T follicular helper cell (primary cell): ENCODE measurements at places on chromosomes 3 and 15.
A peak's percentile ranks its signal among the peaks of the same experiment; 100 is the strongest.

DNA sequence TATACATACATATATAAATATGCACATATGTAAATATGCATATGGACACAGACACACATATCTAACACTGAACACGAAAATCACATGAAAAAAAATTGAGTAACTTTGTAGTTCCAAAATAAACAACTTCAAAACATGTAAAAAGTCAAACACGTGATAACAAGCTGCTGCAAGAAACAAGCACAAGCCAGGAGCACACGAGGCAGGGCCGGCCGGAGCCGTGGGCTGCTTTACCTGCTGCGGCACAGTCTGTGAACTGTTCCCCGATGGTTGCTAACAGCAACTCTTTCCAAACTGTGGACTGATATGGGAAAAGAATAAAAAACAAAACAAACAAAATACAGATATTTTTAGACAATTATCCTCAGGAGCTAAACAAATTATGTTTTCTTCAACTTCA lies 31.6 kb downstream of the EIF4E3 start:
- no peak for DNase-seq

- no peak for DNase-seq
Measured at GRCh38 chr15:56844892-56845291, 73.6 kb upstream of the TCF12 start.

- no peak for DNase-seq
Measured at GRCh38 chr3:157199841-157200240, 39.9 kb upstream of the CCNL1 start.

DNA sequence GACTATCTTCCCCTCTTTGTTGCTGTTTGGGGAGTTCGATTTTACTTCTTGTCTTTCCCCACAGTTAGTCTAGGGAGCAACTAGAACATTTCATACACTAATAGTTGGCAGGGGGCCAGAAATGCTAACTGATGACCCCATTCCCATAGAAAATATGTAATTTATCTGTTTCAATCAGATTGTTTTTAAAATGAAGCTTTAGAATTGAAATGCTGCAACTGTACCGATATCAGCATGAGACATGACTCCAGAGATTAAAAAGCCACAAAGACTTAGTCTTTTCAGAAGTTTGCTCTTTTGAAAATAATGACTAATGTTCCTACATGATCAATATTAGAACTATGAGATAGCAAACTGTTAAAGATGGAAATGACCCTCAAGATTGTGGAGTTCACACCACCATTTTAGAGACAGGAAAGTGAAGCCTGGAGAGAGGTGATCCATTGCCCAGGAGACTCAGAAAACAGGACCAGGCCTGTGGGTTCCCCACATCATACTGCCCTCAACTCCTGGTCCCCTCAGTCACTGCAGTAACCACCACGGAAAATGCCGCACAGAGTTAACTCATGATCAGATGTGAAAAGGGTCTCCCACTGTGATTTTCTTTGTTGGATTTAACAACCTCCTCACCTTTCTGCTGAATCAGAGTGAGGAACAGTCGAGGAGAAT lies 130.3 kb downstream of the CHDH start:
- no peak for DNase-seq

DNA sequence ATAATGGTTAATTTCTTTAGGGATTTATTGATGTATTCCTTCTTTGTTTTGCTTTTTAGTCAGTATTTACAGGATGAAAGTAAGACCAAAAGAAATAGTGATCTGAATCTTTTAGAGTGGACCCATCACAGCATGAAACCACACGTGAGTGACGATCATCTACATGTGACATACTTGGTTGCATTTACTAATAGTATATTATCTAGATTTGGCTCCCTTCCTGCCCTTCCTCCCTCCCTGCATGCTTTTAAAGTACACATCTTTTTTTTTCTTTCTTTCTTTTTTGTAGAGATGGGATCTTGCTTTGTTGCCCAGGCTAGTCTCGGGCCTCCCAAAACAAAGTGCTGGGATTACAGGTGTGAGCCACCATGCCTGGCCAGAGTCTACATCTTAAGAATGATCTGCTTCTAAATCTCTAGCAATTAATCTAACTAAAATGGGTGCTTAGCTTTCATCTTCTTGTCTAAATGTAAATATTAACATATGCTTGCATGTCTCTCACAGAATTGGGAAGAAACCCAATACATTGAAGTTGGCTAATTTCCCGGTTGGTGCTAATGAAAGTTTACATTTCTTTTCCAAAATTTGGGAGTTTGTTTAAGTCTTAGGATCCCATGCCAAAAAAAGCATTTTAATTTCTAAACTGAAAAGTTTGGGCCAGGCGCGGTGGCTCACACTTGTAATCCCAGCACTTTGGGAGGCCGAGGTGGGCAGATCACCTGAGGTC lies 38.0 kb downstream of the SENP2 start:
- no peak for DNase-seq

GRCh38 chr15:86115145-86115801 lies 35.6 kb downstream of the AGBL1 start:
- no peak for DNase-seq

- DNase-seq: no peak
Measured at GRCh38 chr15:44381236-44381635, 46.2 kb upstream of the CTDSPL2 start.

GRCh38 chr3:153911116-153911515 lies 210.1 kb upstream of the ARHGEF26 start:
- DNase-seq: no peak

GRCh38 chr3:64152086-64152485 lies 73.2 kb downstream of the PRICKLE2 start:
- DNase-seq: no peak

- DNase-seq: no peak
Measured at GRCh38 chr15:75713338-75713895, 769 bp upstream of the CSPG4 start.

- peak; percentile 31 for DNase-seq
Measured at GRCh38 chr3:130894130-130894985, 474 bp downstream of the ATP2C1 start.

- DNase-seq: no peak
Measured at GRCh38 chr3:157501863-157502262, 1.4 kb downstream of the VEPH1 start.

- no peak for DNase-seq
Measured at GRCh38 chr3:10808130-10808735, 7.8 kb upstream of the SLC6A11 start.

- peak; percentile 42 for DNase-seq
Measured at GRCh38 chr15:72722071-72722696, 36.2 kb downstream of the BBS4 start.

DNA sequence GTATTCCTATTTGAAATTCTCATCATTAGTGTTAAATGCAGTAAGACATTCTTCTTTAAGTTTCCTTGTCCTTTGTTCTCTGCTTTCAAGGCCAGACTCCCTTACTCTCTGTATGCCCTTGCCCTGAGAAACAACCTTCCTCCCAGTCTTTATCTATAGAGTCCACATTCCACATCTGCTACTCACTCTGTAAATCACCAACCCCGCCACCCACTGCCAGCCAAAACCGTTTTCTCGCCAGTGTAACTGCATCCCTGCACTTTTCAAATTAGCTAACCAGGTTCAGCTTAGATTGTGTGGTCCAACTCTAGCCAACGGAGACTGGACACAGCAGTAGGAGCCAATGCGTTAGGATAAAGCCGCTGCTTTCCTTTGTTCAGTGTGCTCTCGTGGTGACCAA lies 402.4 kb upstream of the PDZRN3 start:
- no peak for DNase-seq

DNA sequence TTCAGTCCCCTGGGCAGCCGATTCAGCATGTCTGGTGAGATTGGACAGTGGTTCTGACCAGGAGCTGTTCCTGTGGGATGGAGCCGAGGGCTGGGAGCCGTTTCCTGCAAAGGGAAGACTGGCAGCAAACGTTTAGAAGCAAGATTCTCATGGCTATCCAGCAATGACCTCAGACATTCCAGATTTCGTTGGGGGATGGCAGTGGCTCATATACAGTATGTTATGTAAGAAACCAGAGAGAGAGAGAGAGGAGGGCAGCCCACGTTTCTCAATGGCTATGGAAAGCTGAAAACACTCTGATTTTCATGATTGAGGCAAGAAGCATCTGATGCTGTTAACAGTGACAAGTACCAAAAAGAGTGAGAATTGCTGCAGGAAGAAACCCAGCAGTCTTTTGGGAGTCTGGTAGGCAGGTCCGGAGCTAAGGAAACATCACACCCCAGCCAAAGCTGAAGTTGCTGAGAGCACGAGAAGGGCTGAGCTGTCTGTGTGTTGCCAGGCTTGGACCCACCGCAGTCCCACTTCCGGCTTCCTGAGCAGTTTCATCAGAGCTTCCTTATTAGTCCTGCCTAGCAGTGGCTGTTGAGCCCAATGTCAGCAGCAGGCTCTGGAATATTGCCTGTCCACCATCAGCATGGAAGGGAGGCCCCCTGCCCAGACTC lies 25.6 kb upstream of the VPS8 start:
- no peak for DNase-seq

GRCh38 chr3:81851176-81851575 lies 89.7 kb upstream of the GBE1 start:
- DNase-seq: no peak

GRCh38 chr3:75101329-75102147 lies 487.1 kb upstream of the CNTN3 start:
- DNase-seq: no peak

DNA sequence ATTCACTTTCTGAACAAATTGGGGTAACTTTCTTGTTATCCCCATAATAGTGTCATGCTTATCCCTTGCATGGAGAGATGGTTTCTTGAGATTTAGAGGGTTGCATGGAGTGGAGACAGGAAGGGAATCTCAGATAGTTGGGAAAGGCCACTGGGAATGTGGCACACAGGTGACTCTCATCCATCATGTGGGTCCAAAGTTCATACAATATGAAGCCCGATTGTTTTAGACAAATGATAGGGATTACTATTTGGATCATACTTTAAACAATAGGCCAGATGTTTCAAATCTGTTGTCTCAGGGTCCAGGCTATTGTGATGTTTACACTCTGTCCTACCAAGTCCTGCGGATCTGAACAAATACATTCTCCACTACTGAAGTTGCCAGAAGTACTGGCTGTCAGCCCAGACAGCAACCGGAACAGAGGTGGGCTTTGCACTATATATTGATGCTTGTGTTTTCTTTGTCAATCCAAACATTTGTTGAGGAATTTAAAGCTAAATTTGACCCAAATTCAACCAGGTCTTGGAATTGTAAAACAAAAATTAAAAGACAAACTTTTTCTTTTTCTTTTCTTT lies 39.2 kb upstream of the NMNAT3 start:
- DNase-seq: no peak

DNA sequence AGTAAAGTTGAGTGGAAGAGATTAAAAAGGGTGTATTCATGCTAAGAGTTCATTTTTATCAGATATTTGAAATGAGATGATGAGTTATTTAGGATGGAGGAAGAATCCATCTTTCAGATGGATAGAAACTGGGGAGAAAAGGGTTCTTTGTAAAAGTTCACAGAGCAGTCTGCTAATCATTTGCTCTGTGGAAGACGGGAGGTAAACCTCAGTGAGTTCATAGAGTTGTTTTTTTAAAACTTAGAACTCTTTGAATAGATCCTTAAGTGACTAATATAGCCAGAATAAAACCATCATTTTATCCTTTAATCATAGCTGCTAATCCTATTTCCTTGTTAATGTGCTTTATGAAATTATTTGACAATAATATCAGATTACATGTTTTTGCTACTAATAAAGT lies 5.1 kb downstream of the RASA2 start:
- DNase-seq: no peak

DNA sequence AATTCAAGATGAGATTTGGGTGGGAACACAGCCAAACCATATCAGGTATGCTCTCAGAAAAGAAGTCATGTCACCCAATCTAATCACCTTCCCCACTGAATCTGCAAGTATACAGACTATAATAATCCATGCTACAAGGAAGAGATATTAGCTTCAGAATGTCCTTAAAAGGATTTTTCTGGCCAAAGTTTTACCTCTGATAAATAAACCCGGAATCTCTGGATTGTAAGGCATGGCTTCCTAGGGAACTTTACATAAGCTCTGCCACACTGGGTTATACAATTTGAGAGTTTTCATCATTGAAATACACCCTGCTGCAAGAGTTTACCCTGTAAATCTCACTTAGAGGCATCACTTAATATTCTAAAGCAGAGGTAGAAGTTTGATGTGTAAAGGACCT lies 330.5 kb upstream of the KCNMB2 start:
- no peak for DNase-seq

DNA sequence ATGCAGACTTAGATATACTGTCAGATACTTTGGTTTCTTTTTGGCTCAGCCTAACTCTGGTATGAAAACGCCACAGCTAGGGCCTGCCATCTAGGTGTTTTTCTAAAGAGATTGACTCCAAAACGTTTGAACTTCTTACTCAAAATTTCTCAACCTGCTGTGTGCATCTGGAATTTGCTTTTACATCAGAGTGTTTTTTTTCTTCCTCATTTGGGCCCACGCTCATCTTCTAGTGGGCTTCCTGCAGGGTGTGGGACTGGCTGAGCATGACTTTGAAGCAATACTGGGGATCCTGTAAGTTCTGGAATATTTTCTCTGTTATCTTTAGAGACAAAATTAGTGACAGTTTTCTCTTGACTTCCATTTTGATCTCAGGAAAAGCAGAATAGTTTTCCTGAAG lies 117.8 kb downstream of the NR1D2 start:
- no peak for DNase-seq

DNA sequence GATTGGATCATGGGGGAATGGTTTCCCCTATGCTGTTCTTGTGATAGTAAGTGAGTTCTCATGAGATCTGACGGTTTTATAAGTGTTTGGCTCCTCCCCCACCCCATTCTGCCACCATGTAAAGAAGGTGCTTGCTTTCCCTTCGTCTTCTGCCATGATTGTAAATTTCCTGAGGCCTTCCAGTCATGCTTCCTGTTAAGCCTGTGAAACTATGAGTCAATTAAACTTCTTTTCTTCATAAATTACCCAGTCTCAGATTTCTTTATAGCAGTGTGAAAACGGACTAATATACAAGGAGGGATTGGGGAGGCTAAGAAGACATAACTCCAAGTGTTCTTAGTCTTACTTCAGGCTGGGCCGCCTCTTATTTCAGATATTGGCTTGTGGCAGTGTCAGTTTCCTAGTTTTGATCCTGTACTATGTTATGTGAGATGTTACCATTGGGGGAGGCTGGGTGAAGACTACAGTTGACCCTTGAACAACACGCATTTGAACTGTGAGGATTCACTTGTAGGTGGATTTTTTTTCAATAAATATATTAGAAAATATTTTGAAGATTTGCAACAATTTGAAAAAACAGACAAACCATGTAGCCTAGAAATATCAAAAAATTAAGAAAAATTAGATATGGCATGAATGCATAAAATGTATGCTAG lies 44.9 kb downstream of the NMD3 start:
- no peak for DNase-seq

- no peak for DNase-seq
Measured at GRCh38 chr3:106065831-106066230, 197.0 kb upstream of the CBLB start.

- no peak for DNase-seq
Measured at GRCh38 chr3:117735481-117736101, 1026.0 kb downstream of the TUSC7 start.

DNA sequence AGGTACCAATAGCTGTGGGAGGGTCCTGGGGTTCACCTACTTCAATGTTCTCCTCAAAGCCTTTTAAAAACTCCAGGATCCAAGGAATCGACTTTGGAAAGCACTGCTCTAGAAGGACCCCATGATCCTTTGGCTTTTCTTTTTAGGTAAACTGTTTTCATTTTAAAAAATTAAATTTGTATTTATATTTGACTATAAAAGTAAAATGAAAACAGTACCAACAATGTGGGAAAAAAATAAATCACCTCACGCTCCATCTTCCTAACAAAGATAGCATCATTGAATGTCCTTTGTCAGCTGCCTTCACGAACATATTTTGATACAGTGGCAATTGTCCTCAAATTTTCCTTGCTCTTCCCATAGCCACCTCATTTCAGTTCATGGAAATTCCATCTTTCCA lies 127.5 kb downstream of the PLD1 start:
- DNase-seq: no peak

GRCh38 chr3:31571325-31571724 lies 38.6 kb downstream of the STT3B start:
- no peak for DNase-seq
